ENCODE measurements at places on chromosomes 16 and 17. TPM values are rescaled to one million over a fixed set of nuclear protein-coding genes. Genes with fewer than 3 reads are reported as not detected.
A peak's percentile ranks its signal among the peaks of the same experiment; 100 is the strongest.

The SIAH1 gene
- 20.2 TPM for total RNA-seq

The ARHGAP23 gene
- 4.1 TPM for total RNA-seq

The AATK gene
- 0.17 TPM for total RNA-seq

The C16orf46 gene
- 0.29 TPM for total RNA-seq

The KCTD19 gene
- total RNA-seq = 0.33 TPM

The TOP2A gene
- 402 TPM for total RNA-seq

The ABCA6 gene
- 0.03 TPM for total RNA-seq

The KRTAP16-1 gene
- not detected for total RNA-seq

The GAST gene
- total RNA-seq = not detected

The SSTR5 gene
- total RNA-seq = not detected

The CES4A gene
- total RNA-seq = not detected

The TTC19 gene
- 38.6 TPM for total RNA-seq

The CLEC3A gene
- not detected for total RNA-seq

The EPN2 gene
- total RNA-seq = 37.3 TPM

The ZACN gene
- not detected for total RNA-seq

The UMOD gene
- total RNA-seq = not detected

The NOD2 gene
- total RNA-seq = 0.30 TPM

The NARF gene
- 42.3 TPM for total RNA-seq

The TPPP3 gene
- 0.71 TPM for total RNA-seq

GRCh38 chr17:76887802-76888201, 19.6 kb downstream of the MGAT5B start:
- no peak for DNase-seq

GRCh38 chr17:43877451-43878155, 29.7 kb downstream of the MPP2 start:
- DNase-seq = no peak

DNA sequence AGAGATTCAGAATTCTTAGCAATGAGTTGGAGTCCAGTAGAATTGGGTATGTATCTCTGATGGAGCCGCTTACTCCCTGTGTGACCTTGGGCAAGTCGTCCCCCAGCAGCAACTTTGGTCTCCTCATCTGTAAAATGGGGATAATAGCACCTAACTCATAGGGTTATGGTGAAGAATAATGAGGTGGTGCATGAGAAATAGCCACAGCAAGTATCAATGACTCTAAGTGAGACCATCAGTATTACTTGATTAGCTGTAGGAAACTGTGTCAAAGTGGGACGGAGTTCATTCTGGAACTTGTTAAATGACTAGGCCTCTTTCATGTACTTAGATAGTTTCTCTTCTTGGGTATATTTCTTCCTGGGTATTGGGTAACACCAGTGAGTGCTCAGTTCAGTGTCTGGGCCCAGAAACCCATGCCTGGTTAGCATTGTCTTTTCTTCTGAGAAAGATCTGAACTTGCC, 6.4 kb downstream of the PRKCB start:
- no peak for DNase-seq

DNA sequence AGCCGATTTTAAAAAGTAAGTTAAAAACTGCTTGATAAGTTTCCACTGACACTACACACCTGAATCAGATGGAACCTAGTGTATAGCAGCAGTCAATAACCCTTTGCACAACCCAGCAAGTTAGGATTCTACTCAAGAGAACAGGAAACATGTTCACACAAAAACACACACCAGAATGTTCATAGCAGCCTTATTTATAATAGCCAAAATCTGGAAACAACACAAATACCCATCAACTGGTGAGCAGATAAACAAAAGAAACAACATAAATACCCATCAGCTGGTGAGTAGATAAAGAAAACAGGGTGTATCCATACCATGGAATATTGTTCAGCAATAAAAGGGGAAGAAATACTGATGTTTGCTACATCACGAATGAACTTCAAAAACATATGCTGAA, 2.7 kb upstream of the CDH11 start:
- DNase-seq = no peak

- DNase-seq = peak; percentile 5
Observed at GRCh38 chr17:12118617-12119016, 97.9 kb downstream of the MAP2K4 start.

DNA sequence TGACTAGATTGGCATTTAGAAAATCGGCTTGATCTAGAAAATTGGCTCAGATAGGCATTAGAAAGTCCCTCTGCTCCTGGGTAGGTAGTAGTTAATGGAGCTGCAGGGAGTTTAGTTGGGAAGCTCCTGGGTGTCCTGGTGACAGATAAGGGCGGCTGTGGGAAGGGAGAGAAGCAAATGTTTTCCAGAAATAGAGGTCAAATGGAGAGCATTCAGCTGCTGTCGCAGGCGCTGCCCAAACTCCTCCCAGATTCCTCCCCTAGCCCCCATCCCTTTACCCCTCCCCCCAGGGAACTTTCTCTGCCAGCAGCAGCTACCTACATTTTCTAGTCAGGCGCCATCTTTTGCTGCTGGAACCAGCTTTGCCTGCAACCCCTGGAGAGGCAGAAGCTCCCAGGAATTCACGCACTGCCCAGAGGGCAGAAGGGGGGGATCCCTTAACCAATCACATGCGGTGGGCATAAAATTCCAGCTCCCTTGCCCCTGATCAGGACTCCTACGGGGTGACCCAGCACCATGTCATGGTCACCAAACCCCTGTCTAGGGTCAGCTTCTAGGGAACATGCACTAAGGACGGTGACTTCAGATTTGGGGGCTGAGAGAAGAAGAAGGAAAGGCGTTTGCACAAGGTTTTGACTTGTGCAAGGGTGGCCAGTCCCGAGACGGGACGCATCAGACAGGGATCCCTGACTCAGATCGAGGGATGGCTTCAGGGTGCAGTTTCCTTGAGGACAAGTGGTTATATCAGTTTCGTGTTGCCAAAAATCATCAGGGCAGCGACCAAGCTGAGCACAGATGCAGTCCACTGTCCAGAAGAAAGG, 43.8 kb downstream of the SOCS1 start:
- DNase-seq = no peak

GRCh38 chr17:27457731-27458523, 1.7 kb downstream of the KSR1 start:
- peak; percentile 63 for DNase-seq

DNA sequence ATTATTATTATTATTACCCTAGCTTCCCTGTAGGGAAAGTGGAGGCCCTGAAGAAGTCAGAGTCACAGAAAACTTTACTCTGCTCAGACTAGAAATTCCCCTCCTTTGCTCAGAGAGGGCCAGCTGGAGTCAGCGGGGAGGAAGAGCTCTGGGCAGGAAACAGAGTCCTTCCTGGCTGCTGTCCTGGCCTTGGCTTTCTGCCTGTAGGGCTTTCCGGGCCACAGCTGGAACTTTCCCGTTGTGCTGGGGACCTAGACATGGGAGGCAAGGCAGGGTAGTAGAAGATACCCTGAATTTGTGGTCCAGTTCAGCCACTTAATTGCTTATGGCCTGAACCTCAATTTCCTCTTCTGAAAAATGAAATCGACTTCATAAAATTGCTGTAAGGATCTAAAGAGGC, 14.0 kb upstream of the CCL2 start:
- DNase-seq = peak; percentile 78

- DNase-seq = no peak
Observed at GRCh38 chr17:49217651-49218413, 7.3 kb downstream of the ABI3 start.

DNA sequence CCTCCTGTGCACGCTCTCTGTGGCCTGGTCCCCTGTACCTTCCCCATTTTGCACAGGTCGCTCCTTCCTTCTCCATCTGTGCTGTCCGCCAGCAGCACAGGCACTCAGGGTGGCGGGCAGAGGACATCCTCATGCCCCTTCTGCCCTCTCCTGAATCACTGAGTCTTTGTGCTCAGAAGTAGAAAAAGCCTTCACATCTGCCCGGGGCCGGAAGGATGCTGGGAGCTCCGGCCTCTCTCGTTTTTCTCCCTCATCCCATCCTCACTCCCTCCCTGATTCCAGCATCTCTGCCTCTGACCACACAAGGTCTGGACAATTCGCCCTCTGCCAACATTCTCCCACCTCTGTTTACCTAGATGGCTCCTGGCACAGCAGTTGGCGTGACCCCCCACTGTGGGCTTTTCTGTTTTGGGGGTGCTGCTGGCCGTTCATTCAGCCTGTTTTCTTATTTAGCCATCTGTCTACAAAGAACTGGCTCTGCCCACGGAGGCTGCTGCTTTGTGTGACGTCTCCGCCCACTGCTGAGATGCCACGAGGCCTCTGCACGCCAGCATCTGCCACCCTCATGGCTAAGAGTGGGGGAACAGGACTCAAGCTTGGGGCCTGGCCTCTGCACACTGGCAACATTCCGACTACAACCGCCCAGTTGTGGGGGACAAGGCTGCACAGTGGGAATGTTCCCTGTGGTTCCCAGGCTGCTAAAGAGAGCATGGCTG, 36.7 kb downstream of the SEC14L5 start:
- no peak for DNase-seq

GRCh38 chr17:34565713-34566112, 13.7 kb upstream of the TMEM132E start:
- no peak for DNase-seq

GRCh38 chr16:55021595-55022475, 91.2 kb downstream of the IRX5 start:
- peak; percentile 79 for DNase-seq

GRCh38 chr17:65088621-65089360, 32.3 kb upstream of the GNA13 start:
- DNase-seq = no peak

GRCh38 chr17:57282296-57282695, 26.0 kb downstream of the MSI2 start:
- DNase-seq = no peak

- DNase-seq = no peak
Observed at GRCh38 chr17:80380555-80381002, 34.4 kb upstream of the ENDOV start.

DNA sequence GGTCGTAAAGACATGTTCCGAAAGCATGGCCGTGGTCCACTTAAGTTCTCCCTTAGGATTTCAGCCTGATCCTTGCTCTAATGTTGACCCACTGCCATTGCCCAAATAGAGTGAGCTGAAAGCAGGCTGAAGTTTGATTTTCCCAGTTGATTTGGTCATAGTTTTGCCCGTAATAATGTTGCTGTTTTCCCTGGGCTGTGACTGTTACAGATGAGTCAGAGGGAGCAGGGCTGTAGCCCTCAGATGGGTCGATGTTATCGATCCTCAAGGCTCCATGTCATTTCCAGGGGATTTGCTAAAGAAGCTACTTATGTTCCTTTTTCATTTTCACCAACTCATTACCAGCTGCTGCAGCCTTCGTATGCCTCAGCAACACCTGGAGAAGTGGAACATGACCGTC, 169.0 kb upstream of the ZFHX3 start:
- no peak for DNase-seq

DNA sequence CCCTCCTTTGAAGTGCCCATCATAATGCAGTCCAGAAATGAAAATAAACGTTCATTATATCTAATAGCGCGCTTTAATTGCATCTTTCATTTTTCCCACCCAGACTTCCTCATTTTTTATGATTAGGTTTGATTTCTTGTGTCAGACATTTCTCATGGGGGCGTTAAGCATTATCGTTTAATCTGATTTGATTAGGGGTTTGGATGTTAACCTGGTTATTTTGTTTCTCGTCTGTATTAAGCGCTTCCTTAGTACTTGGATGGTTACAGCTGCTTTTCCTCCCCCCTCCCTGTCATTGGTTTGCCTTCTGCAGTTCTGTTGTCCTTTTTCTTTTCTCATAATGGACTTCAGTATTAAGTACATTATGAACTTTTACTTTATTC, 540 bp downstream of the MFSD11 start:
- no peak for DNase-seq

DNA sequence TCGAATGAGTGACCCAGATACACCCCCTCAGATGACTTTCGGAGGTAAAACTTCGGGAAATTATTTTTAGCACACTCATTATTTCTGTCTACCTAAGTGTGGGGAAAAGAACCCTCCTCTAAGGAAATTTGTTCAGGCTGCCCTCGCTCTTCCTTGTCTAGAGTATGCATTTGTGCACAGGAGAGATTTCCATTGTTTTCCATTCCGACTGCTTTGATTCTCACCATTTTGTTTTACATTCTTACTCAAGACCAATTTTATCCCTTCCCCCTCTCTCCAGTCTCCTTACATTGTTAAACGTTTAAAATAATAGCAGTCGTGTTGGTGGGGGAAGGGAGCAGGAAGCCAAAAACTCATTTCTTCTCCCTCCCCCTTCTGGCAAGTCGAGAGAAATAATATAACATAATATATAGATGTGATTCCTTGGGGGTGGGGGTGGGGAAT, 1.5 kb upstream of the CHD3 start:
- DNase-seq = no peak

DNA sequence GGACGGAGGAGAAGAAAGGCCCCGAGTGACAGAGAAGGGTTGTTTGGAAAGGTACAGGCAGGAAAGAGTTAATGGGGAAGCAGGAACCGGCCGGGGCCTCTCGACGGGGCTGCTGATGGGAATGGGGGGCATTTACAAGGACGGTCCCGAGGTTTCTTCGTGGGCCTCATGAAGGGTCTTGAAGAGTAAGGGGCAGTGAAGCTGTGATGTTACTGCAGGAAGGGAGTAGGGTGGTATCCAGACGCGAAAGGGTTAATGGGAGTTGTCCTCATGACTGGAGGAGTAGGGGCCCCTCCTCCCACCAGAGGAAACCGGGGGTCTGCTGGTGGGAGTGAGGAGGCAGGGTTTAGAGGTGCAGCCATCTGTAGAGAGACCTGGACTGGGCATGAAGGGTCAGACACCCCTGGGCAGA, 481 bp downstream of the PDK2 start:
- DNase-seq = no peak

DNA sequence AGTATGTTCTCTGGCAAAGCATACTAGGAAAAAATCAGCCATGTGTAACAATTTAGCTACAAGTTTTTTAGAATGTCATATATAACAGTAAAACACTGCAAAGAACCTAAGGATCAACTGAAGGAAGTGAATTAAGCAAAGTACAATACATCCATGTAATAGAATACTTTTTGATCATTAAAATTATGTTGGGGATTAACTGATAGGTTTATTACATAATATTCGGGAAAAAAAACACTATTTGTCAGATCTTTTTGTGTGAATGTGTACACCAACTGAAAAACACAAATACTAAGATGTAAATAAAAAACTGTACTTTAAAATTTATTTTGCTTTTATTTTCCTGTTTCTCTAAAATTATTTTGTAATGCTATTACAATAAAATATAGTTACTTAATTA, 185.5 kb upstream of the DYNLRB2 start:
- DNase-seq = no peak

DNA sequence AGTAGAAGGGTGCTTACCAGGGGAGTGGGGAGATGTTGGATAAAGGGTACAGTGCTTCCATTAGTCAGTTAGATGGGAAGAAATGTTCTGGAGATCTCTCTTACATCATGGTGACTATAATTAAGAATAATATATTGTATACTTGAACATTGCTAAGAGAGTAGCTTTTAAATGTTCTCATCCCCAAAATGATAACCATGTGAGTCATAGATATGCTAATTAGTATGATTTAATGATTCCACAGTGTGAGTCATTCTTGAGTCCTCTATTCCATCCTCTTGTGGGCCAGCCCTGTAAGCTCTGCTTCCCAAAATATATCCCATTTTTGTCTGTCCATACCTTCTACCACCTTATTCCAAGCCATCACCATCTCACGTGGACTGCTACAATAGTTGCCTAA, 80.6 kb upstream of the CDH11 start:
- DNase-seq = peak; percentile 26

All from Daoy (cell line).